ENCODE measurements at places on chromosomes 12 and 14.
A peak's percentile ranks its signal among the peaks of the same experiment; 100 is the strongest.

- DNase-seq, result no peak
Measured at GRCh38 chr14:89085737-89086382, 261.4 kb downstream of the TTC8 start.

DNA sequence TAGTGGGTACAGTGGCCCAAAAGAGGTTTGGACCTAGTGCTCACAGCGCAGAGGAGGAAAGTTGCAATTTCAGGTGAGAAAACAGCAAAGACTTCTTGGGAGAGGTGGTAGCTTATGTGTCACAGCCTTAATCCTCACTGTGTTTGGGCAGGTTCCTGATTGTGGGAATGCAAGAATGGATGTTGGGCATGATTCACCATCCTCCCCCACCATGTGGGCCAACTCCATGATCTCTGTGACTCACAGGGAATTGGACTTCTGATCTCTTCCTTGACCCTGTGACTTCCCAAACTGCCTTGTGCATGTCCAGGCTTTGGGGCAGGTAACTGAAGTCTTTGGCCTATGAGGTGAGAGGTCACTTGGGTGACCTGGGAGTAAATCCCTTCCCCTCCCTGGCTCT, 1.8 kb upstream of the CHST11 start:
- peak; percentile 81 for DNase-seq

DNA sequence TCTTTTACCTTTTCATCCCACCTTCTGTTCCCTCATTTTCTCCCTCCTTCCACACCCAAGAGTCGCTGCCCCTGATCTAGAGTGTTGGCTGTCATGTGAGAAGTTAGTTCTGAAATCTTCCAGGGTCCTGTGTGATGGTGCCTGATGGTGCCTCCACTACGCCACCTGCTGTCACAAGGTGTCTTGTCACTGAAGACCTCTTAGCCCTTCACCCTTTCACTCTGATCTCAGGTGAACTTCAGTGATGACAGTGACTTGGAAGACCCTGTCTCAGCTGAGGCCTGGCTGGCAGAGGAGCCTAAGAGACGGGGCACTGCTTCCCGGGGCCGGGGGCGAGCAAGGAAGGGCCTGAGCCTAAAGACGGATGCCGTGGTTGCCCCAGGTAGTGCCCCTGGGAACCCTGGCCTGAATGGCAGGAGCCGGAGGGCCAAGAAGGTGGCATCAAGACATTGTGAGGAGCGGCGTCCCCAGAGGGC, 7.6 kb upstream of the PFDN5 start:
- DNase-seq, result peak; percentile 14

GRCh38 chr14:76086636-76087035, 65.1 kb upstream of the GPATCH2L start:
- DNase-seq, result no peak

- DNase-seq, result no peak
Measured at GRCh38 chr12:121980892-121981272, 40.8 kb upstream of the BCL7A start.

DNA sequence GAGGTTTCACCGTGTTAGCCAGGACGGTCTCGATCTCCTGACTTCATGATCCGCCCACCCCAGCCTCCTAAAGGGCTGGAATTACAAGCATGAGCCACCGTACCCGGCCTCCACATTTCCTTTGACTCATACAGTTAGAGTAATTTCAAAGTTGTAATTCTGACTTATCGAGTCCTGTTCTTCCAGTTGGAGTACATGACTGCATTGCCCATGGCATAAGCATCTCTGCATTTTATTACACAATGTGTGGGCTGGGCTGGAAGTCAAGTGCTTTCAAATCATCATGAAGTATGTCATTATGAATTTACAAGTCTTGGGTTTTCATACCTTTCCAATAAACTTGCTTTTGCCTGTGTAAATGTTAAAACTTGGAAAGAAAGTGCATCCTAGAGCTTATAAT, 1295.7 kb upstream of the FLRT2 start:
- DNase-seq, result no peak

GRCh38 chr12:92162079-92162478, 16.4 kb upstream of the BTG1 start:
- no peak for DNase-seq

GRCh38 chr12:119447126-119447525, 112.6 kb downstream of the CCDC60 start:
- no peak for DNase-seq

GRCh38 chr12:10554756-10555481, 49.2 kb downstream of the EIF2S3B start:
- DNase-seq, result no peak

DNA sequence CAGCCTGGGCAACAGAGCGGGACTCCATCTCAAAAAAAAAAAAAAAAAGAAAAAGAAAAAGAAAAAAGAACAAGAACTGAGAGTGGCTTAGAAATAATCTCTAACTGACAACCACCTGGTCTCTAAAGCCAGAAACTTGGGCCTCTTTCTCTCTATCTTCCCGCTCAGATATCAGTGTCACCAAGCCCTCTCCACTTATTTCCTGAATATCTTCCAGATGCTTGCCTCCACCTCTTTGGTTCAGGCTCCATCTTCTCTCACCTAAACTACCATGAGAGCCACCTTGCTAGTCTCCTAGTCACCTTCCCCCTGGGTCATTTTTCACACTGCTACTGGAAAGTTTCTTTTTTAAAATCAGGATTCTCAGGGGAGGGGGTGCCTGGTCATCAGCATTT, 1.8 kb upstream of the TM9SF1 start:
- DNase-seq, result no peak

All from RCC 7860 (cell line).